ENCODE measurements at places on chromosomes 13 and 19.

DNA sequence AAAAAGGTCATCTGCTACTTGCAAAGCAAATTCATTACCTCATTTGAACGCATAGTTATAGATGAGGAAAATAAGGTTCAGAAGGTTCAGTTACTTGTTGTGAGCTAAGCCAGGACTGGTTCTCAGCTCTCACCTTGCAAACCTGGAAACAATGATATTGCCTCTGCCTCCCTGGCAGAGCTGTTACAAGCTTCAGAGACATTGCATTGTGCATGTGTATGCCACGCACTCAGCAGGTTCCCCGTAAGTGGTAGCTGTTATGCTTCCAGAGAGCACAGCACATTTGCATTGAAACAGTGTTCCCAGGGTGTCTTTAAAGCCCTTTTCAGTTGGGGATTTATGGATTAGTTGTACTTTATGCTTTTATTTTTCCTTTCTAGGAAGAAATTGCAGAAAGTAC, 80.6 kb downstream of the DGKH start:
- DNase-seq = no peak

GRCh38 chr13:75258159-75258782, 223.7 kb downstream of the TBC1D4 start:
- no peak for DNase-seq

- DNase-seq = no peak
These were observed 20.1 kb downstream of the ZNF763 start for GRCh38 chr19:11984986-11985385.

GRCh38 chr13:100917011-100917410, 242.4 kb upstream of the TMTC4 start:
- DNase-seq = no peak

DNA sequence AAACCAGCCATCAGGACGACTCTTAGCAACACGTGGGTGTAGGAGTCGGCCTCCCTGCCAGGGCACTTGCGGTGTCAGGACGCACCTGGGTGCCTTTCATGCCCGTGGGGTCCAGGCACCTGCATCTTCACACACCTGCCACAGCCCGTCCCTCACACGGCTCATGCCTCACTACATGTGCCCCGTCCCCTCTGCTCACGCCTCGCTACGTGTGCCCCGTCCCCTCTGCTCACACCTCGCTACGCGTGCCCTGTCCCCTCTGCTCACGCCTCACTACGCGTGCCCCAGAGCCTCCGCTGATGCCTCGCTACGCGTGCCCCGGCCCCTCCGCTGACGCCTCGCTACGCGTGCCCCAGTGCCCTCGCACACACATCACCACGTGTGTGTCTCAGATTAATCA, 58.0 kb upstream of the F7 start:
- no peak for DNase-seq
